Kasumi-1 (cell line): ENCODE measurements at places on chromosomes 7 and 10.

DNA sequence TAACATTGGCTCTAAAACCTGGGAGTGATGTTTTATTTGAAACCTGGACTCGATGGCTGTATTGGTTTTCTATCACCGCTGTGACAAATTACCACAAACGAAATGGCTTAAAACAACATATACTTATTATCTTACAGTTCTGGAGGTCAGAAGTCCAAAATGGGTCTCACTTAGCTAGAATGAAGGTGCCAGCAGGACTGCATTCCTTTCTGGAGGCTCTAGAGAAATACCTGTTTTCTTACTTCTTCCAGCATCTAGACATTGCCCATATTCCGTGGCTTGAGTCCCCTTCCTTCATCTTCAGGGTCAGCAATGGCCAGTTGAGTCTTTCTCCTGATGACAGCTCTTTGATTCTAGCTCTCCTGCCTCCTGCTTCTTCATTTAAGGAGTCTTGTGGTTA is 44.3 kb upstream of the STEAP1B start:
- no peak for DNase-seq

- DNase-seq = no peak
Observed at GRCh38 chr7:102305414-102306268, 19.0 kb downstream of the SH2B2 start.

GRCh38 chr10:86970162-86970981 is 2.1 kb downstream of the ADIRF start:
- DNase-seq = peak; percentile 56

DNA sequence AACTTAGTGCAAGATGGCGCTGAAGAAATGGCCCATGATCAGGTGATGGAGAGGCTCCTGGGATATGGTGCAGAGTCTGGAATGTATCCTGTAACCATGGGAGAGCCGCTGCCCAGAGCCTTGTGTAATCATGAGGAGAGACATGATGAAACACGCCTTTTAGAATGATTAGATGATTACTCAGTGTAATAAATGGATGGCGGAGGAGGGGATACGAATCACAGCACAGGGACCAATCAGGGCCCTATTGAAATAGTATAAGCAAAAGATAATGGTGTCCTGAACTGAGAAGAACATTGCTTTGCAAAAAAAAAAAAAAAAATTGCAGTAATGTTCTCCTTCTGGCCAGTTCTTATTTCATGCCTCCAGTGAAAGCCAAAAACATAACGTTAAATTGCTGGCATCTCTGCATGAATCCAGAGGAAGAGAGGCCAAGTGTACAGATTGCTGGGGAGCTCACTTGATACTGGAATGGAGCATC is 668.5 kb upstream of the AUTS2 start:
- no peak for DNase-seq

- DNase-seq = no peak
Observed at GRCh38 chr7:18940593-18941134, 176.8 kb downstream of the TWIST1 start.

DNA sequence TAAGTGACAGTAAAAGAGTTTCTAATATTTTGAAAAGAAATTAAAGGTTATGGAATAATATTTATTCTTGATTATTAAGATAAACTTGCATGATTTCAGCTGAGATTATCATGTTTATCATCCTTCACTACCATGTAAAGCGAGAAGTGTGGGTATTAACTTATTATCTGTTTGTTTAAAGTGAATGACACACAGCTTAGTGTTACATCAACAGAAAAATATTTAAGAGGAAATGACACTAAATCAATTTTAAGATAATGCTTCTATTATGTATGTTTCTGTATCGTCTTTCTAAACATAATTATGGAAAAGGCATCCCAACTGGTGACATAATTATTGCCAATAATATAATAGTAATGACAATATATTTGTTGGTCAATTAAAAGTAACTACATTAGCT is 213.1 kb downstream of the PCDH15 start:
- DNase-seq = no peak

- no peak for DNase-seq
Observed at GRCh38 chr10:119368991-119369869, 161.9 kb downstream of the GRK5 start.

- no peak for DNase-seq
Observed at GRCh38 chr10:49412571-49412970, 16.7 kb upstream of the DRGX start.

- no peak for DNase-seq
Observed at GRCh38 chr10:14389981-14390590, 59.4 kb upstream of the FRMD4A start.

DNA sequence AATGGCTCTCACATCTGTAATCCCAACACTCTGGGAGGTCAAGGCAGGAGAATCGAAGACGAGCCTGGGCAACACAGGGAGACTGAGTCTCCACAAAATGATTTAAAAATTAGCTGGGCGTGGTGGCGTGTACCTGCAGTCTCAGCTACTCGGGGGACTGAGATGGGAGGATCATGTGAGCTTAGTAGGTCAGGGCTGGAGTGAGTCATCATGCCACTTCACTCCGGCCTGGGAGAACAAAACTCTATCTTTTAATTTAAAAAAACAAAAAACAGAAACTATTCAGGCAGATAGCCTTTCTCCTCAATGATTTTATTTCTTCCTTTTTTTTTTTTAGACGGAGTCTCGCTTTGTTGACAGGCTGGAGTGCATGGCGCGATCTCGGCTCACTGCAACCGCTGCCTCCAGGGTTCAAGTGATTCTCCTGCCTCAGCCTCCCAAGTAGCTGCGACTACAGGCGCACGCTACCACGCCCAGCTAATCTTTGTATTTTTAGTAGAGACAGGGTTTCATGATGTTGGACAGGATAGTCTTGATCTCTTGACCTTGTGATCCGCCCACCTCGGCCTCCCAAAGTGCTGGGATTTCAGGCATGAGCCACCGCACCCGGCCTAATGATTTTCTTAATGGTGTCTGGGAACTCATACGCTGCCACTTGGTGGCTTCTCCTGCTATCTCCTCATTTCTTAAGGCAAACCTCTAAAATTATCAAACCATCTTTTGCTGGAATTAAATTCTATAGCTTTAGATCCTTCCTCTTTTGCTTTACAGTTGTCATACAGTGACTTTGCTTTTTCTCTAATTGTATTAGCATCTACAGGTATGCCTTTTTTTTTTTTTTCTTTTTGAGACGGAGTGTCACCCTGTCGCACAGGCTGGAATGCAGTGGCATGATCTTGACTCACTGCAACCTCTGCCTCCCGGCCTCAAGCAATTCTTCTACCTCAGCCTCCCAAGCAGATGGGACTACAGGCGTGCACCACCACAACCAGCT is 22.9 kb downstream of the SRPK2 start:
- no peak for DNase-seq

DNA sequence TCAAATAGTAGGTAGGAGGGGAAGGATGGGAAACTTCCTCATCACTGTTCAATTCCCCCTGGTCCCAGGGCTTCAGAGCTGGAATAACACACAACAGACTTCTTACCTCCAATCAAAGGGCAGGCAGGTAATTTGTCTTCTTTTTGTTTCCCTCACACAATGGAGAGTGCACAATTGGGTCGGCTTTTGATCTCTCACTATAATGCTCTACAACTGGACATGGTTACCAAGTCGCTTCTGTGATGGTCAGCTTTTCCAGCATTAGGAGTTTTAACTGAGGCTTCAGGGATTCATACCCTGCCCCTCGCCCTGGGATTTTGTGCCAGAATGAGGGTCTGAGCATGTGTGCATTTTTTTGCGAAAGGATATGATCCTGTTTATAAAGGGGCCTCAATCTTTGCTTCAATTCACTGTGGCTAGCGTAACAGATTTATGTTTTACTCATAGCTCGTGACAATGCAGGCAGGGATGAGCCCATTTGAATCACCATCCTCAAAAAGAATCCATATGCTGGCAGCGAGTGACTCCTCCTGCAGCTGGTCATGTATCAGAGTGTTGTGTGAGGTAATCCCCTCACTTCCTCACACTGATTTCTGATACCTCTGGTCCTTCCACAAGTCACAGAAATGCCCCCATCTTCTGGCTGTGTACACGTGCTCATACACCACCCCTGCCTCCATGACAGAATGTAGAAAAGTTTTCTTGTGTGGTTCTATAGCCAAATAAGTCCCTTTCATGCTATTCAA is 189.6 kb downstream of the CTTNBP2 start:
- DNase-seq = no peak

DNA sequence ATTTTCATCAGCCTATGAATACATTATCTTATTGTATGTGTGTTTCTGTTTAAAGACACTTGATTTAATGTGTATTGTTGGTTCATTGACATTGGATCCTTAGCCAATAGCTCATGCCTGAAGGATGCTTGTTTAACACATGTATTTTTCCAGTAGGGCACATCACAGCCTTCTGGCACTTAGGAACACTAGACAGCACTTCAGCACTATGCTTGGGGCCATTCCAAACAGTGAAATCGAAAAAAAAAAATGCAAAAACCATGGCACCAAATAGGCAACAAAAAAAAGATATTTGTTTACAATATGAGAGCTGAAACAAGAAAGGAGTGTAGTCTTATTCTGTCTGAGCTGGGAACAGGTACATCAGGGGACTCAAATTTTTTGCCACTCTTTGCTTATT is 262.8 kb downstream of the SLC25A13 start:
- no peak for DNase-seq

DNA sequence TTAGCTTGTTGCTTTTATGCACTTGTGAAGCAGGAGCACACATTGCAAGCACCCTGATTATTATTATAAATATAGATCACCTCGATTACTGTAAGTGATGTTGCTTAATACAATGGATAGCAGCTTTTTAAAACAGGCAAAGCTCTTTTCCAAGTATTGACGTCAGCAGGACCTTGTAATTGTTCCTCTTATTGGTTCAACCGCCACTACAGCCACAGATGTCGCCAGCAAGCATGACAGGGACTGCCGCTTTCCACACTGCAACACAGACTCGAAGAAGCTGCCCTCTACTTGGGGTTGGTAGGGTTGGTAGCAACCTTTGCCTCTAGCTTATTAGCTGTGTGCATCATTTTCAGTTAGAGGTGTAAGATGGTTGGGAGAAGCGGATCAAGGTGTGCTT is 167.6 kb downstream of the ZNF365 start:
- DNase-seq = no peak

DNA sequence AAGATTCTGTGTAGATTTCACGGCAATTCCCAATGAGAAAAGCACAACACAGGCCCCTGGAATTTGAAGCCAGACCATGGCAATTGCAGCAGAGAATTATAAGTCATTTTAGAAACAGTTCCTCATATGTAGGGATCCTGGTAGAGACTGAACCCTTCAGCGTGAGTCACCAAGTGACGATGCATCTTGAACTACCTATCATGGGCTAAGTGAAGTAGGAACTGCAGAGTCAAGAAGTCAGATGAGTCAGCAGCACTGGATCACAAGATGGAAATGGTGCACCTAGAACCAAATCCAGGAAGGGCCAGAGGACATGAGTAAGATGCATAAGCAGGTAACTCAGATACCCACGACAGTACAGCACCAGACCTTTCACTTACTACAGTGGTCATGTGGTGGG is 140.0 kb upstream of the TPK1 start:
- DNase-seq = no peak

DNA sequence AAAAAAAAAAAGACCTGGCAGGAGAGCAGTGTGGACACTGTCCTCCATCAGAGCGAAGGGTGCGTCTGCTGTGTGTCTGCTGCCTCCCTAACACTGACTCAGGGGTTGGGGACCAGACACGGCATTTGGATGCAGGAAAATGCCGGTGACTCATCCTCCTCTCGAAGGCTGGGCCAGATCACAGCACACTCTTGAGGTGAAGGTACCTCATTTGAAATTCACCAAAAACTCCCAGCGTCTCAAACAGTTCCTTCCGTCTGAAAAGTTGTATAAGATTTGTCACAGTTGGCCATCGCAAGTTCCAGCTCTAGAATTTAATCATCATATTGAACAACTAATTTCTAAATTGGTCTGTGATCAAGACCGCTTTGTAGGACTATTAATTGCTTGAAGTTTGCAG is 118.1 kb upstream of the LYZL2 start:
- DNase-seq = no peak

GRCh38 chr7:95718577-95719410 is 53.6 kb upstream of the DYNC1I1 start:
- DNase-seq = peak; percentile 26

GRCh38 chr7:111958896-111959295 is 247.3 kb downstream of the DOCK4 start:
- DNase-seq = no peak

DNA sequence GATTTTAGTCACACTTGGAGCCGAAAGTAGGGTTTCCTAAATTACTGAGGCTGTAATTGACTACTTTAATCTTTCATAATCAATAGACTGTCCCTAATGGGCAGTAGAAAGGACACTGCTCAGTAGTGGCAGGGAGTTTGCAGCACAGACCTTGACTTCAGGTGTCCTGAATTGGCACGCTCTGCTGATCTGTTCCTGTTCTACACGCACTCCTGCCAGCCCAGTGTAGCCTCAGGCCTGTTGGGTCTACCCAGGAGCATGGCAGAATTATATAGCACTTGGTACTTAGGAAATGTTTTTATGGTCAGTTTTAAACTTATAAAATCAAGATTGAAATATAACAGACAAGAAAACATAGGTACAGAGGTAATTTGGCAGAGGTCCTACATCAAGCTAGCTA is 9.0 kb downstream of the EIF4H start:
- DNase-seq = no peak

DNA sequence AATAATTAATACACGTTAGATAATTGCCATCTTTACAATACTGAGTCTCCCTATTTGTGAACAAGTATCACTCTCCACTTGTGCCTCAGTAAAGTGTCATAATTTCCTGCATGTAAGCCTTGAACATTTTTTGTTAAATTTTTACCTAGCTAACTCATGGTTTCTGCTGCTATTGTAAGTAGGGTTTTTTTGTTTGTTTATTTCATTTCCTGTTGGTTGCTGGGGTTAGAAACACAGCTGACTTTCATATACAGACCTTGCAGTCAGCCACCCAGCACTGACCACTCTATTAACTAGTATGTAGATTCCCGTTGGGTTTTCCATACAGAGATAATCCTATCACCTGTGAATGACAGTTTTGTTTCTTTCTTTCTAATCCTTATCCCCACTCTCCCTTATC is 133.3 kb downstream of the MPP7 start:
- no peak for DNase-seq

DNA sequence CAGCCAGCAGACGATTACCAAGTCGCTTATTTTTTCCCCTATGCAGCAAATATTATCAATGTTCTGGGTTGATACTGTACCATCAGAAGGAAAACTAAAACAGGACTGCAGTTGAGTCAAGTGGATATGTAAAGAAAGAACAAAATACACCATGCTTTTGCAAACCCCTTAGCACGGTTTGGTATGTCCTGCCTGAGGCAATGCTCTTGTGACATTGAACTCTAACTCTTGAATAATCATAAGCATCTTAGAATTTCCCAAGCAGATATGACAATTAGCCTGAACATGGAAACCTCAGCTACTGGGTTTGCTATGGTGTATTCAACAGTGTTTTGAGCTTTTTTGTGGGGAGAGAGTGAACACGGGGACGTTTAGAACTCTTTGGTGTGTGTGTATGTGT is 107.4 kb downstream of the ETV1 start:
- DNase-seq = no peak

DNA sequence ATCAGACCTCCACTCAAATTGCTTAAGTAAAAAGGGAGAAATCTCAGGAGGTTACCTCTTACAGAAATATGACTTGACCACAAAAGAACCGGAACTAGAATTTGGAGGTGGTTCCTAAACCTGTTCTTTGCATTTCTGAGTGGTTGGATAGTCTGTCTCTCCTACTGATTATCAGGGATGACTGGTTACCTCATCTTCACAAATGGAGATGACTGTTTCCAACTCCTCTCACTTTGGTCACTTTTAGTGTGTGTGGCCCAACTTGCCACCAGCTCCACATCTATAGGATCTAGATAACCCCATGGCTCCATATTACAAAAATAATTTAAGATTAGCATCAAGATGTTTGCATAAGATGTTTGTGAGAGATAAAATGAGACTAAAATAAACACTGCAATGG is 95.5 kb downstream of the CCDC71L start:
- no peak for DNase-seq

- DNase-seq = peak; percentile 16
Observed at GRCh38 chr7:74417419-74417971, 36.2 kb upstream of the GTF2IRD1 start.
